ENCODE measurements at places on chromosomes 7 and 10.

DNA sequence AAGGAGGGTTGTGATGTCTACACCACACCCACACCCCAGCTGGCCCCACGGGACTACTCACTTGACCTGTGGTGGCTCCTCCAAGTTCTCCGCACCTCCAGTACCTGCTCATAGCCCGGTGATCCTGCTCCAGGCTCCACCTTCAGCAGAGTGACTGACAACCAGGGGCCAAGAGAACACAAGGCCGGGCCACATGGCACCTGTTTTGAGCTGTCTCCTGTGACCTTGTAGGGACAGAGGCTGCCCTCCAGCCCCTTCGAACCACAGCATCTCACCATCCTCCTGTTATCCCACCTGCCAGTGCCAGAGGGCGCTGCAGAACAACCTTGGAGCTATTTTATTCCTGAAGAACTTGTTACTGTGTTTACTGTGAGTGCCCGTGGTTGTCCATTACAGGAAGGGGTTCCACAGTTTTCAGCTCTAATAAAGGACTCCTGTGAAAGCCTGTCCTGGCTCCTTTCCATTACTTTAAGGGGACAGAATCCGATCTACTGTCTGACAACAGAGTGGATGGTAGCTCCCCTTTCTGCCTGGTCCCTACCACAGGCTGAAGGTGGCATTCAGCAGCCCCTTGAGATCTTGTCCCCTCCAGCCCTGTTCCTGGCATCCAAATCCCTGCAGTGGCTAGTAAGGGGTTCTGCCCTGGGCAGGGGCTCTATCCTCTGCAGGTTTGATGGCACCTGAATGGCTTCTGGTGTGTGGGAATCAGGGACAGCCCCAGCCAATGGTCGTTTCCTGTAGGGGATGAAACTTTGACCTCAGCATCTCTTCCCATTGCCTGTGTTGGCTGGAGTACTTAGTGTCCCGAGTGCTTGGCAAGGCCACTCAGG is 50.8 kb downstream of the C10orf120 start:
- DNase-seq, result peak; percentile 63

- DNase-seq, result no peak
Observed at GRCh38 chr10:132270256-132270655, 37.5 kb downstream of the STK32C start.

GRCh38 chr7:55285665-55286064 is 79.5 kb upstream of the LANCL2 start:
- no peak for DNase-seq

GRCh38 chr7:113289140-113289740 is 170.9 kb upstream of the SMIM30 start:
- no peak for DNase-seq

DNA sequence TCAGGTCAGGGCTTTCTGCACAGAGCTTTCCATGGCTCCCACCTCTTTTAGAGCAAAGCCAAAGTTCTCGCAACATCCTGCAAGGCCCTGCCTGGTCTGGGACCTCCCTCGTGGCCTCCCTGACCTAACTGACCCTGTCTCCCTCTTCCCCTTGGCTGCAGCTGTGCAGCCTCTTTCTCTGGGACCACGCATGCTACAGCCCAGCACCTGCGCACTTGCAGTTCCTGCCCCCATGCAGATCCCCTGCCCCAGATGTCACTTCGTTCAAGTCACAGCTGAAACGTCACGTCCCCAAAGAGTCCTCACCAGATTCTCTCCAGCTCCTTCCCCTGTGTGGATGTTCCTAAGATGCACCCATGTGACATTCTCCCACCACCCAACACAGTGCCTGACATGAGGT is 61.2 kb upstream of the ZNF716 start:
- DNase-seq, result no peak

GRCh38 chr7:94540428-94540827 is 30.8 kb downstream of the CASD1 start:
- no peak for DNase-seq

- no peak for DNase-seq
Observed at GRCh38 chr7:151063212-151063561, 3.8 kb downstream of the SLC4A2 start.

GRCh38 chr7:21371360-21371759 is 56.5 kb upstream of the SP4 start:
- DNase-seq, result no peak

DNA sequence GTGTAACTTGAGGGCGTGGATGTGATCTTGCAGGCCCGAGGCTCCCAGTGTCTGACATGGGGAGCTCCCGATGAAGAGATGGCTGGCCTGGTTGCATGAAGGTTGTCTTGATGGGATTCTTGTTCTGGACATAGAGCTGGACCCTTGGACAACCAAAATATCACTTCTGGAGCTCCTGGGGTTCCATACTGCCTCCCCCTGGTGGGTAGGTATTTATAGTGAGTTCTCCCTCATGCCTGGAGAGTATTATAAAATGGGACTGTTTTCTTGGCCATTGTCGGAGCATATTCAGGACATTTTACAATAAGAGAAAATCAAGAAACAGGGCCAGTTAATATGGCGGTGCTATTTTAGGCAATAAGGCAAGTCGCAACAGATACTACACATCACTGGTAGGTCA is 32.6 kb upstream of the GIMAP8 start:
- no peak for DNase-seq

- DNase-seq, result no peak
Observed at GRCh38 chr7:150962290-150962552, 15.9 kb downstream of the KCNH2 start.

DNA sequence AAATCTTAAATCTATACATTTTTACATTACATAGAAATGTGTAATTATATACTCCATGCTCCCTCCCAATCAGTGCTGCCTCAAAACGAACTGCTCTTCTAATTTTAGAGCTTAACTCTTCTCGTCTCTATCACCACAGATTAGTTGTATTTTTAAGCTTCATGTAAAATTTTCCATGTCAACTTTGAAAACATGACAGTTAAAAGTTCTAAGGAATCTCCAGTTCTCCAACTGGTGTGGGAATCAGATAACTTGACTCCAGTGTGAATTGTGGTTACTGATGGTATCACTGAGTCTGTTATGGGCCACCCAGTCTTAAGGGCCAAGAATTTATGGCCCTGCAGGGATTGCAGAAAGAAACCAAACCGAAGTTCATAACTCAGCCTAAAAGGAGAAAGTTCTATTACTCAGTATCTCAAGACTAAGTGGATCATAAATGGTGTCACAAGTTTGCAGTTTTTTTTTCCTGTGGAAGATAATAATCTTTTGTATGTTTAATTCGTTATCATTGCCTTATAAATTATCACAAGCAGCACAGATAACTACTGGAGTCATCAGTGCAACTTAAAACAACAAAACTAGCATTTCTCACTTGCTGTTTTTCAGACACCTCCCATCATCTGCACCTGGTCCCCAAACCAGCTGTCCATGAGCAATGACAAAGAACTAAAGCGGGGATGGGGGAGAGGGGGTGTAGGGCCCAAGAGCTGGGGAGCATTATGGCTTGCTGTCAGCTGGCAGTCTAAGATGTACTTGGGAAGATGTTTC is 31.5 kb upstream of the KMT2E start:
- DNase-seq, result no peak

DNA sequence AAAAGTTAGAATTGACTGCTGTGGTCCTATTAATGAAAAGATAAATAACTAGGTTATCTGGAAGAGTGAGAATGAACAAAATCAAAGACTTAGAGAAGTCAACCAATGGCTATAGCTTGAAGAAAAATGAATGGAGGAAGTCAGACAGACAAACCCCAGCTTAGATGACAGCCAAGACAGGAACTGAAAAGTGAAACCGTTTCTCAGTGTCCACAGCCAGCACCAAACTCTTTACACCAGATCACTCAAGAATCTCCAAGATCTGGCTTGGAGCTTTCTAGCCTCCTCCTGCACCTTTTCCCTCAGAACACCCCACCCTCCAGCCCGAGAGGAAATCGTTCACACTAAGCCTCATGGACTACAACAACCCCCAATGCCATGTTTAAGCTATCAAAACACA is 167.0 kb downstream of the SFMBT2 start:
- DNase-seq, result no peak

- DNase-seq, result no peak
Observed at GRCh38 chr10:50824782-50825181, 60.6 kb downstream of the A1CF start.

GRCh38 chr10:11595395-11595692 is 16.1 kb downstream of the USP6NL start:
- DNase-seq, result no peak

DNA sequence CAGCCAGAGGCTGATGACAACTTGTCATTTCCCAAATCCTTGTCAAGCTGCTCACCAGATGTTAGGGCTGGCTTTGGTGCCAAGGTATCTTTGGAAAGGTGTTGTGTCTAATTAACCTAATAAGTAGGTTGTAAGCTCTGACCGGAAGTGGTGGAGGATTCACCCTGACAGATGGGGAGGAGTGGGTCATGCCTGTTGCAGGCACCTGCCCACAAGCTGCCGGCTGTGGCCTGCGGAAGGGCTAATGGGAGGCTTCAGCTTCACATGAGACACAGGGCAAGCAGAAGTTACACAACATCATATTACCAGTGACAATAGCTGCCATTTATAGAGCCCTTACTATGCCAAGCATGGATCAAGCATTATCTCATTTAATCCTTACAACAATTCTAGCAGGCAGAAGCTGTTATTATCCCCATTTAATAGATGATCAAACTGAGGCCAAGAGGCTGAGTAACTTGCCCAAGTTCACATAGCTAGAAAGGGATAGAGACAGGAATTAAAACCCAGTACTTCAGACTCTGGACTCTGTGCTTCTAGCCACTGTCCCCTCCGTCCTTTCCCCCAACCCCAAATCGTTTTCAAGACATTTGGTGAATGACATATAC is 63.1 kb upstream of the DUSP5 start:
- no peak for DNase-seq

DNA sequence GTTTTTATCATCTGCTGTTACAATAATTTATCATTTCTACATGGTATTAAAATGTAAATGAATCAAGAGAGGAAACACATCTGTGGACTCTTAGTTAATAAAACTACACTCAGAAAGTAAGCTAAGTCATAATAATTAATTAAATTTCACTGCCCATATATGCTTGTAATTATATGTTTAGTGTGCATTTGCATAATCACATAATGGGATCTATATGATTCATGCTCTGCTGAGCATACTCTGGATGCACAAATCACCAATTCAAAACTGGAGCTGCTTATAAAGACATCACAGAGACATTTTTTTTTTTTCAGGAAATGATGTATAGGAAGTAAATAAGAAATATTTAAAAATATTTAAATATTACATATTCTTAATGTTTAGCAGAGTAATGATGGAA is 151.6 kb upstream of the STEAP4 start:
- DNase-seq, result no peak

DNA sequence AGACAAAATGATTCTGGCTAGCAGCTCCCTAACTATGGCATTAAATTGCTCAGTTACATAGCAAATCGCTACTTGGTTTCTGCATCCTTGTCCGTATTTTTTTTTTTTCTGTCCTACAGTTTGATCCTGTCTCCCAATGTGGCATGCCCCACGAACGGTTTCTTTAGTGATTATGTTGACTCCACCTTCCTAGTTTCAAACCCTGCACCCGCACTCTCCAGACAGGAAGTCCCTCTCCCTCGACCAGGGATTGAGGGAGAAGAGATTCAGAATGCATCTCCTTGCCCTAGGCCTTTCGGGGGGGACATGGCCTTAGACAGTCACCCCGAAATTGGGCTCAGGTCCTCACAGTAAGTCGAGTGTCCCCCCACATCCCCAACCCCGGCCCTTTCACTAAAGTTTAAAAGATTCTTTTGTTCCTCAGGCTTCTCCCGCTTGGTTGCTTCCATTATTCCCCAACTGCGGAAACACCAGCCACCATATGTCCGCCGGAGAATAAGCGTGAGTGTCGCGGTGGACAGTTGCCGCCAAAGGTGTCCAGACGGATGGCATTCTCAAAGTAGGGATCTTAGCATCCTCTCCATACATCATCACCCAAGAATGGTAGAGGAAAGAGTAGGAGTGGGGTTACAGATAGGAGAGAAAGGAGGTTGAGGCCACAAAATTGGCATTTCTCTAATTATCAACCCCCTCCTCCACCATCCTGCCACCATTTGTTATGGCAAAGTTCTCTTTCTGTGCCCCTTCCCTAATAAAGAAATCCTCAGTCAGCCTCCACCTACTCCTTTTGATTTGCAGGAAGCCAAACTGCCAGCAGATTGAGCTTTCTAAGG is 7.3 kb downstream of the EVX1 start:
- no peak for DNase-seq

- DNase-seq, result no peak
Observed at GRCh38 chr10:78494179-78494578, 460.5 kb downstream of the RPS24 start.

GRCh38 chr10:124829447-124830115 is 28.0 kb downstream of the ABRAXAS2 start:
- no peak for DNase-seq

DNA sequence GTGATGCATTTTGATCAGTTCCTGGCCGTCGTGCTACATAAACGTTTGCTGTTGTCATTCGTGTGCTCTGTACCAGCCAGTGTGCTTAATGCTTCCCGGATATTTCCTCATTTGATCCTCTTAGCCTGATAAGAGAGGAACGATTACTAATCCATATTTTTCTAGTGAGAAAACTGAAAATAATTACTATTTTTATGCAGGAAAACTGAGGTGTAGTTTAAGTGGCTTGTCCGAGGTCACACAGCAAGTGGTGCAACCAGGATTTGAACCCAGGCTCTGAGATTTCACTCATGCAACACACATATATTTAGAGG is 650 bp upstream of the SORBS1 start:
- no peak for DNase-seq

DNA sequence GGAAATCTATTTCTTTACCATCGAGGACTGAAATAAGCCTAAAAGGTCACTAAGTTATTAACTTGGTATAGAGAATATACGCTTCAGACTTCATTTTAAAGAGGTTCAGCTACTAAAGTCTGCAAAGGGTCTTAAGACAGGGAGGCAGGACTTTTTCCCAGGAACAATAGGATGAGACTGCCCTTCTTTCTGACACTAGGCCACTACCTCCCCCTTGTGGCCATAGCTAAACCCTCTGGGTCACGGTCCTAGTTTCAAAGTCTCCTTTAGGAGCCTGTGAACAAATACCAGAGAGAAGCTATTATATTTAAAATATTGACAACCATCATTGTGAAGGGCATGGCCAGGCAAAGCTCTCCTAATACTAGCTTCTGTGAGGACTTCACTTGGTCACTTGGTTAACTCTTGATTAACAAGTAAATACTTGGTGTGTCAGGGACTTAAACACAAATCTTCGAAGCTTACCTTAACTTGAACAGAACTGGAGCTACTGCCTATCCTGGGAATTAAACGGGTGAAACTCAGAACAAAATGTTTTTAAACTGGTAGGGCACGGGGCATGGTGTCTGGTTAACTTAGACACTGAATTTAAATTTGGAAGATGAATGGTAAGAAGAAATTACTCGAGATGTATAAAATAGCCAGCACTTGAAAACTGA is 75.6 kb downstream of the CCDC6 start:
- peak; percentile 45 for DNase-seq

DNA sequence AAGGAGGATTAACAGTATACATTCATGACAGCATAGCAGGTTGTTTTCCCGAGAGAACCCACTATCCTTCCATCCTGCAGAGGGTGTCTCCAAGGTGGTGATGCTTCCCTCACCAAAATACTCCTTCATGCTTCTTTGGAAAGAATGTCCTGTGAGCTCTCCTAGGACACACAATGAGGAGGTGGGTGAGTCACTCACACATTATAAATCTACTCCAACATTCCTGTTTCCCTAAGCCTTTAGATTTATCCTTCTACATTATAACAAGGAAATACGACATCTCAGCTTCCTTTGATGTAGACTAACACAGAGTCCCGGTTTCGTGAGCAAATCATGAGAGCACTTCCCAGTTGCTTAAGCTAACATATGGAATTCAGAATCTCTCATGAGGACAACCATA is 689.7 kb upstream of the CELF2 start:
- DNase-seq, result no peak

- DNase-seq, result no peak
Observed at GRCh38 chr7:36742911-36743775, 18.8 kb upstream of the AOAH start.

Data from liver (tissue), 10 donors.